Activated CD8-positive, alpha-beta memory T cell treated with anti-CD3 and anti-CD28 coated beads for 24 hours (primary cell): ENCODE measurements at places on chromosomes 4 and X.
A peak's percentile ranks its signal among the peaks of the same experiment; 100 is the strongest.

- no peak for DNase-seq
These were observed 10.1 kb downstream of the SNX12 start for GRCh38 chrX:71057848-71058530.

DNA sequence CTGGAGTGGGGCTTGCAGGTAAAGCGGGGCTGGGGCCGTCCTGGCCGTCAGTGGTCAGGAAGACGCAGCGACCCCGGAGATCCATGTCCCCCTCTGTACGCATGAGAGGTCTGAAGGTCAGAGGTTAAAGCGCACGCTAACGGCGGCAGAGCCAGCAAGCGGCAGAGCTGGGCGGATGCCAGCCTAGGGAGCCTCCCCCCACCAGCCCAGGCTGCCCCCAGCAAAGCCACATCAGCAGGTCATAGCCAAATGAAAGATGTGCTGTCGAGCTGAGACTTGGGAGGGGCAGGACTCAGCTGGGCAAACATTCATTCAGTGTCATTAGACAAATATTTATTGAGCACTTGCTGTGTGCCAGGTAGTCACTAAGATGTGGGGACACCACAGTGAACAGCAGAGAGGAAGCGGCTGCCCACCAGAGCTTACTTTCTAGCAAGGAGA is 593 bp upstream of the JAKMIP1 start:
- DNase-seq, result no peak

GRCh38 chrX:122439831-122440230 is 744.2 kb upstream of the GRIA3 start:
- no peak for DNase-seq

DNA sequence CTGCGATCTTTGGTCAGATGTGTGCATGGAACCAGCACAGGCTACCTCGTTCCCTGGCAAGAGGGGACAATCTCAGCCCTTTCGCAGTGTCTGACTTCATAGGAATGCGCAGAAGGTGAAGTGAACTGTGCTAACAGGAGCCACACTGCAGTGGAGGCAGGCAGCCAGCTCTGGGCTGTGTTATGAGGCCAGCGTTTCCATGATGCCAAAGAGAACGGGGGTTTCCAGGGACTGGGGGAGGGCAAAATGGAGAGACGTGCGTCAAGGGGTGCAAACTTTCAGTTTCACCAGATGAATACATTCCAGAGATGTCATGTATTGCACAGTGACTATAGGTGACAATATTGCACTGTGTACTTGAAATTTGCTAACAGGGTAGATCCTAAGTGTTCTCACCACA is 30.4 kb downstream of the CLDN34 start:
- DNase-seq, result peak; percentile 73

- no peak for DNase-seq
These were observed 91.6 kb upstream of the BMP2K start for GRCh38 chr4:78684325-78685079.
